ENCODE measurements at places on chromosomes 2 and 18.

DNA sequence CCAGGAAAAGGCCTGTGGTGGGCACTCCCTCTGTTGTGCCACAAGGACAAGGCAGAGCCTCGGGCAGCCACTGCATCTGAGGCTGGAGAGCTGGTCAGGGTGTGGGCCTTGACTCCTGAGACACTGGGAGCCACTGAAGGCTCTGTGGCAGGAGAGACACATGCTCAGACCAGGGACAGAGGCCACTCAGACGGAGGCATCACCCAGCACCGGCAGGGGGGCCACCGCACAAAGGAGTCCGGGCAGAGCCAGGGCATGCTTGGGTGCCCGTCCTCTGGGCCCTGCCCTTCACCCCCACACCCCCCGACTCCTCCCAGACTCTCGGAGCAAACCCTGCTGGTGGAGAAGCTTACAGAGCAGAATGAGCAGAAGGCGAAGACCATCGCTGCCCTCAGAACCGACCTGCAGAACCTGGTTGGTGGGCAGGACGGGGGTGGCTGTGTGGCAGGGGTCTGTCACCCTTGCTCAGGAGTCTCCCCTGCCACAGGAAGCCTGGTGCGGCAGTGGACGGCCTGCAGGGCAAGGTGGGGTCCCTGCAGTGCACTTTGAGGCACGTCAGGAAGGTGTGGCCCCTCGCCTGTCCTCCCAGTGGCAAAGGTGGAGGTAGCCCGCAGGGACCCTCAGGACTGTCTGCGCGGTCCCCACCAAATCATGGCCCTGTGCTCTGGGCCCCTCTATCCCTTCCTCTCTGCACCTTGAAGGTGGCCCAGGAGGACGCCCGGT lies 26.0 kb downstream of the CROCC2 start:
- DNase-seq, result no peak

- no peak for DNase-seq
Observed at GRCh38 chr2:120255986-120256650, 3.5 kb downstream of the RALB start.

- DNase-seq, result no peak
Observed at GRCh38 chr18:24795129-24795528, 334.7 kb downstream of the HRH4 start.

GRCh38 chr2:200193331-200193730 lies 113.2 kb upstream of the SPATS2L start:
- no peak for DNase-seq

GRCh38 chr2:33047939-33048338 lies 101.2 kb downstream of the LTBP1 start:
- DNase-seq, result no peak

- no peak for DNase-seq
Observed at GRCh38 chr18:33556846-33557245, 21.2 kb upstream of the ASXL3 start.

GRCh38 chr18:58097121-58097906 lies 53.3 kb downstream of the NEDD4L start:
- DNase-seq, result no peak

Data from SHP77 treated with DMSO at 0.1 percent for 48 hours (cell line).